ENCODE measurements at places on chromosomes 7 and 10.

GRCh38 chr7:6167004-6167551 lies 105.3 kb downstream of the CYTH3 start:
- no peak for DNase-seq

- no peak for DNase-seq
Observed at GRCh38 chr7:137458399-137458798, 114.9 kb upstream of the PTN start.

DNA sequence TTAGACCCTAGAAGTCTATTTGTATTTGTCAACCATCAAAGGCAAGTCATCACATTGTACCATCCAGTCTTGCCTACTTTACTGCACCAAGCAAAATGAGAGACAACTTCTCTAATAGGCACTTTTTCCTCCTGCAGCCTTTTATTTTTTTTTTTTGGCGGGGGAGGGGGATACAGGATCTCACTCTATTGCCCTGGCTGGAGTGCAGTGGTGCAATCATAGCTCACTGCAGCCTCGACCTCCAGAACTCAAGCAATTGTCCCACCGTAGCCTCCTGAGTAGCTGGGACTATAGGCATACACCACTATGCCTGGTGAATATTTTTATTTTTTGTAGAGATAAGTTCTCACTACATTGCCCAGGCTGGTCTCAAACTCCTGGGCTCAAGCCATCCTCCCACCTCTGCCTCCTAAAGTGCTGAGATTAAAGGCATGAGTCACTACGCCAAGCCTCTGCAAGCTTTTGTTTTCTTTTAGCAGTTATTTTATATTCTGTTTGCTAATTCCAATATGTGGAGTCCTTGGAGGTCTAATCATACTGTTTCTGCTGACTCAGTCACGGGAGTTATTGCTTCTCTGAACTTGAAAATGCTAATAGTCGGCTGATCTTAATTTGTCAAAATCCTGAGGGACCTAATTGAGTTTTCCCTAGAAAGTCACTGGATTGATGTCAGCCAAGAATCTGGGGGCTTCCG lies 14.2 kb downstream of the KPNA7 start:
- no peak for DNase-seq

DNA sequence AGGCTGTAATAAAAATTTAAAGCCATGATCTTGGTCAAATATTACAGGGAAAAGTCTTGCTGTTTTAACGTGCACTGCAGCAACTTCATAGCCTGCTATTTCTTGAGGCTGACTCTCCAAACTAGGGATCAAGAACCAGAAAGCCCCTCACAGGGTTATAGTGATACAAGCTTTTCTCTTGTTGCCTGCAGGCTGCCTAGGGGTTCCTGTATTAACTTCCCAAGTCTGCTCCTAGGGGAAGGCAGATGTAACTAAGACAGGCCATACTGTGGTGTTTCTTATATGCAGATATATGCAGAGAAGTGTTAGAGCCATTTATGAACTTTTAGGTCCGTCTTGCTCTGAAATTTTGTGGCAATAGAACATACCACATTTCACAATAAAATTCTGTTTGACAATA lies 175.7 kb downstream of the FOXP2 start:
- DNase-seq, result no peak

GRCh38 chr10:6221971-6222751 lies 19.4 kb downstream of the PFKFB3 start:
- DNase-seq, result no peak

DNA sequence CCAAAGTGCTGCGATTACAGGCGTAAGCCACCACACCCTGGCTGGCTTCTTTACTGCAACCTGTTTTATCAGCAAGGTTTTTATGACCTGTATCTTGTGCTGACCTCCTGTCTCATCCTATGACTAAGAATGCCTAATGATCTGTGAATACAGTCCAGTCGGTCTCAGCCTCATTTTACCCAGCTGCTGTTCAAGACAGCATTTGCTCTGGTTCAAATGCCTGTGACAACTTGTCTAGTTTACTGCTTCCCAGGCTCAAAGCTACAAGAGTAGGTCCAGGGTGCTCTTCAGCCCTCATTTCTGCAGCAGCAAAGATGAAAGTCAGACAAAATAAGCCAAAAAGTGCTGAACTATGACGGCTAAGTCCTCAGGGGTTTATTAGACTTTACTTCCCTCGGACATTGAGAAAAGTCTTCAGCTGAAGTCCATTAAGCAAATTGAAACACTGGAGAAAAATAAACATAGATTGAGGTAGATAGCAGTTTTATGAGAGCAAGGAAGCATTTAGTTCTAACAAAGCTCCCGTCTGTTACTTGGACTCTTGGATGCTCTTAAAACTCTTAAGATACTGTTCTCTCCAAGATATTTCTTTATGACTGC lies 12.5 kb upstream of the LYZL1 start:
- DNase-seq, result no peak

DNA sequence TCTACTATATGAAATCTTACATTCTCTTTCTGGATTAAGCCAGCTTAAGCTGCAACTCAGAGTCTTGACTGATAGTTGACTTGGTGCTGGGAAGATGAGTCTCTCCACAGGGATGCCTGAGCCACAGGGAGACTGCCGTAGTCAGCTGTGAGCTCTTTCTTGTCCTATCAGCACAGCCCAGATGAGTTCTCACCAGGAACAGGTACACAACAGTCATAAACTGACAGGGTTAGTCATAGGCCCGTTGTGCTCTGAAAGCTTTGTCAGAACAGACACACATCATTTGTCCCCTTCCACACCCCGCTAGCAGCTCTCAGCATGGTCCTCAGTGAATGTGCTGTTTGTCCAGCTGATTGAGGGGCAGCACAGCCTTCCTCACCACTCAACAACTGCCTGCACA lies 221.6 kb downstream of the RPS24 start:
- no peak for DNase-seq

GRCh38 chr7:16433568-16434122 lies 12.3 kb upstream of the CRPPA start:
- DNase-seq, result no peak

- DNase-seq, result no peak
Observed at GRCh38 chr7:40276061-40276460, 141.3 kb downstream of the SUGCT start.

GRCh38 chr7:16234493-16235146 lies 186.7 kb downstream of the CRPPA start:
- DNase-seq, result no peak

DNA sequence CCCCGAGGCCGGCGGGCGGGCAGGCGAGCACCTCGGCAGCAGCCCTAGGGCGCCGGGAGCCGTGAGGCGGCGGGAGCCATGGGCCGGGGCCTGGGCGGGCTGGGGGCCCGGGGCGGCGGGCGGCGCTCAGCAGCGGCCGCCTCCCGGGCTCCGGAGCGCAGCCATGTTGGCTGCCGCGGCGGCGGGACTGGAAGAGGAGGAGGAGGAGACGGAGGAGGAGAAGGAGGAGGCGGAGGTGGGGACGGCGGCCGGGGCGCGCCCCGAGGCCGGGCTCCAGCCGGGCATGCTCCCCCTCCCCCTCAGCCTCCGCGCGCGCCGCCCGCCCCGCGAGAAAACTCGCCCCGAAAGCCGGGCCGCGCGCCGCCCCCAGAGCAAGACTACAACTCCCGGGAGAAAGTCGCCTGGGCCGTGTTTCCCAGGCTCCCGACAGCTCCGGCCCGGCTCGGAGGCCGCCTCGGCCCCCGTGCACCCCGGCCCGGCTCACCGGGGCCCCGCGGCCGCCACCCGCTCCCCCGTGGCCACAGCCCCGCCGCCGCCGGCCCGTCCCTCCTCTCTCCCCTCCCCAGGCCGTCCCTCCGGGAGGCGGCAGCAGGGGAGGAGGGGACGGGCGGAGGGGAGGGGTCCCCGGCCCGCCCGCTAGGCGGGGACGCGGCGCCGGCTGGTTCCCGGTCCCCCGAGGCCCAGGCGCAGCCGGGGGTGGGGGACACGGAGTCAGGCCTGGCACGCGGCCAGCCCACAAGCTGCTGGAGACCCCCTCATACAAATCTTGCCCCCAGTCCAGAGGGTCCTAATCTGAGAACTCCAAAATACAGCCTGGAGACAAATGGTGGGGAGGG lies at the start of gene DLG5:
Gene DLG5 (minus strand): TSS at position 190 of the 836 bp plus-strand sequence. CDS start 235 bp downstream, outside the sequence.
- DNase-seq, result no peak

- no peak for DNase-seq
Observed at GRCh38 chr7:4182605-4183300, 499.3 kb upstream of the FOXK1 start.

GRCh38 chr7:113812591-113813255 lies 106.1 kb downstream of the PPP1R3A start:
- no peak for DNase-seq

DNA sequence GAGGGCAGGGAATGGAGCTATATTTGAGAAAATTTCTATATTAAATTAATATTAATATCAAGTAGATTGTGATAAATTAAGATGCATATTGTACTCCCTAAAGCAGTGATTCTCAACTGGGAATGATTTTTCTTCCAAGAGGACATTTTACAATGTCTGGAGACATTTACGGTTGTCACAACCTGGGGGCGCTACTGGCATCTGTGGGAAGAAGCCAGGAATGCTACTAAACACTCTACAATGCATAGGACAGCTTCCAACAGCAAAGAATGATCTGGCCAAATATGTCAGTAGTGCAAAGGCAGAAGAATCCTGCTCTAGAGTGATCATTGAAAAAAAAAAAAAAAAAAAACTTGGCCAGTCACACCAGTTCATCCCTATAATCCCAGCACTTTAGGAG lies 100.0 kb downstream of the LSM5 start:
- DNase-seq, result no peak
